Pulmonary artery endothelial cell (primary cell): ENCODE measurements at places on chromosomes 1 and 21. TPM values are rescaled to one million over a fixed set of nuclear protein-coding genes. Genes with fewer than 3 reads are reported as not detected.

DNA sequence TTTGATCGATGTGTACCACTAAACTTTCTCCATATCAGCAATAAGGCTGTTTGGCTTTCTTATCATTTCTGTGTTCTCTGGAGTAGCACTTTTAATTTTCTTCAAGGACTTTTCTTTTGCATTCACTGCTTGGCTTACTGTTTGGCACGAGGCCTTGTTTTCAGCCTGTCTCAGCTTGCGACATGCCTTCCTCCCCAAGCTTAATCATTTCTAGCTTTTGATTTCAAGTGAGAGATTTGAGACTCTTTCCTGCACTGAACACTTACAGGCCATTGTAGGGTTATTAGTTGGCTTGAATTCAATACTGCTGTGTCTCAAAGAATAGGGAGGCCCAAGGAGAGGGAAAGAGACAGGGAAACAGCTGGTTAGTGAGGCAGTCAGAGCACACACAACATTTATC, 120.6 kb upstream of the KCND3 start:
- DNase-seq, result no peak

- no peak for DNase-seq
Observed at GRCh38 chr21:14766241-14766640, 220.1 kb upstream of the SAMSN1 start.

GRCh38 chr1:79100385-79100784, 93.9 kb upstream of the ADGRL4 start:
- no peak for DNase-seq

The CAMTA1 gene
- 36.7 and 54.0 TPM in 2 replicates for total RNA-seq

The ZNF692 gene
- 8.6 and 15.9 TPM in 2 replicates for total RNA-seq

The FAM72C gene
- 0.66 and 3.7 TPM in 2 replicates for total RNA-seq

GRCh38 chr1:38082769-38083263, 36.2 kb upstream of the POU3F1 start:
- no peak for DNase-seq

DNA sequence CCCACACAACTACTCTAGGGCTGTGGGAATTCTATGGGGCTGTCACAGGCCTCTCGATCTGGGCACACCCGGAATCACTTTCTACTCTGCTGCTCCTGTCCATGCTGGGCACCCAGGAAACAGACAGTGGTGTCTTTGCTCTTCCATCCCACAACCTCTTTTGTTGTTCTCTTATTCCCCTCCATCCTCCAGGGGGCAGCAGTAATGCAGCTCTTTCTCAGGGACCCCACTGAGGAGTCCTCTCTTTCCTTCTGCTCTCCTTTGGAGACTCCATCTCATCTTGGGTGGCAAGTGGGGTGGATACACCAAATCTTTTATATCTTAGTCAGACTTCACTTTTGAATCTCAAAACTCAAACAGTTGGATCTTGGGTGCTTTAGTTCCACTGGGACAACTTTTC, 206.3 kb downstream of the HS2ST1 start:
- DNase-seq, result no peak

GRCh38 chr1:75171876-75172275, 37.7 kb downstream of the LHX8 start:
- DNase-seq, result no peak
